ENCODE measurements at places on chromosomes 6 and 20. TPM values are rescaled to one million over a fixed set of nuclear protein-coding genes. Genes with fewer than 3 reads are reported as not detected.

GRCh38 chr6:26520237-26520849, 17.8 kb upstream of the HMGN4 start:
- DNase-seq, result no peak
- peak overlapping the region; percentile 56 for H3K4me3 ChIP-seq
- H3K27ac ChIP-seq, result peak overlapping the region; percentile 67
- peaks cover 7% of the 10 kb centered on the region for H3K4me1 ChIP-seq
- H3K27me3 ChIP-seq, result no peaks in the 10 kb centered on the region

- H3K27me3 ChIP-seq, result no peaks in the 10 kb centered on the region
- H3K27ac ChIP-seq, result no peak overlapping the region
- DNase-seq, result no peak
- no peaks in the 10 kb centered on the region for H3K36me3 ChIP-seq
These were observed 251.4 kb upstream of the MANEA start for GRCh38 chr6:95325916-95326315.

- no peaks in the 10 kb centered on the region for H3K36me3 ChIP-seq
- DNase-seq, result no peak
- no peak overlapping the region for H3K4me3 ChIP-seq
- no peaks in the 10 kb centered on the region for H3K4me1 ChIP-seq
- no peaks in the 10 kb centered on the region for H3K27me3 ChIP-seq
These were observed 226.2 kb upstream of the MAN1A1 start for GRCh38 chr6:119575721-119576120.

DNA sequence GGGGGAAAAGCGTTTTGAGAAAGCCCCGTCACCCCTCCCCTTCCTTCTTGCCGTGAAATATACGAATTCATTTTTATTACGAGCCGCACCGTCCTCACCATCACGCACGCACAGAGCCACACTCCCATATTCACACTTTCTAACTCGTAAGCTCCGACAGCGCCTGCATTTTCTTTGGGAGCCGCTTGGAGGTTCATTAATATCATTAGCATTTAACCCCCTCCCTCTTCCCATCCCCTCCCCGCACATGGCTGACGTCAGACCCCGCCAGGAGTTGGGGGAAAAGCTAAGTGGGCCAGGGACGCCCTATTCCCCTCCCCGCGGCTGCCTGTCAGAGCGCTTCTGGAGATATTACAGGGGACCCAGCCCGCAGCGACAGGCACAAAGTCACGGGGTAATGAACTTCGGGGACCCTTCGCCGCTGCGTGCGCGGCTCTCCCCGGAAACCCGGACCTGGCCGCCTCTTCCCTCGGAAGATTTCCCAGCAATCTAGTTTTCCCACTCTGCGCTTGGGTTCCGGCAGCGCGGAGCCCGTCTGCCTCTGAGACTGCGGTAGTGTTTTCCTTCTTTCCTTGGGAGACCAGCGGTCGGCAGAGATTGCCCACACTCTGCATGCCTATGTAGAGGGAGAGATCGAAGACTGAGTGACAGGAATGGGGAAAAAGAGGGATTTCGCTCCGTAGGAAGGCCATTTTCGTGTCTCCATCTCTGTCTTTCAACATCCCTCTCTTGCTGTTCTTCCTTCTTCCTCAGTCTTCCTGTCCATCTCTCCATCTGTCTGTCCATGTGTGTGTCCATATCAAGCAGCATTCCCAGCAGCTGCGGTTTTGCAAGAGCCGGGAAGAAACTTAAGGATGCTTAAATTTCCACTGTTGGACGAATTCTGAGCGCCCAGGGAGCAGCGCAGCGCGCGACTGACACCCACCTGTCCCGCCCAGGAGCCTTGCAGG, at the start of gene NR2E1:
TSS of gene NR2E1 (plus strand) at position 309 of the 950 bp plus-strand sequence. CDS start 744 bp downstream, outside the sequence.
- H3K4me1 ChIP-seq, result peaks cover 29% of the 10 kb centered on the region
- no peak for DNase-seq
- H3K4me3 ChIP-seq, result no peak within 1 kb of the TSS
- H3K36me3 ChIP-seq, result no peaks in the 10 kb centered on the region
- no peak within 1 kb of the TSS for H3K27ac ChIP-seq

Gene CCDC170
- total RNA-seq, result not detected

Gene PRICKLE4
- not detected for total RNA-seq

All from CD8-positive, alpha-beta memory T cell (primary cell).